GM12892 (cell line): ENCODE measurements at places on chromosomes 4 and X.
A peak's percentile ranks its signal among the peaks of the same experiment; 100 is the strongest.

DNA sequence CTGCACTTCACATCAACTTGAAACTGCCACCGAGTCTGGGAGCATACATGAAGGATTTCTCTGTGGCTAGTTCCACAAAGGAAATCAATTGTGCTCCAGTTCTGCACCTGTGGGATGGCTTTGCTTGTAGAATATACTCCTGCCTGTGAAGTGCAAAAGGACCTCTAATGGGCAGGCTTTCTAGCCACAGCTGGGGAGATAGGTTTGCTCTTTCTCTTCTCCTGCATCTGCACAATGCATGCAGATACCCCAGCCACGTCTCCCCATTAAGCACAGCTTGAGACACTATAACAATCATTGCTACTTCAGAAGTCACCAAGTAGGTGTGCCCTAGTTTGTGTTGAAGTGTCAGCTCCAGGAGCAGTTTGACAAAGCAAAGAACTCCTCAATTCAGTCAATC lies 364.6 kb downstream of the ZIC3 start:
- DNase-seq, result no peak

DNA sequence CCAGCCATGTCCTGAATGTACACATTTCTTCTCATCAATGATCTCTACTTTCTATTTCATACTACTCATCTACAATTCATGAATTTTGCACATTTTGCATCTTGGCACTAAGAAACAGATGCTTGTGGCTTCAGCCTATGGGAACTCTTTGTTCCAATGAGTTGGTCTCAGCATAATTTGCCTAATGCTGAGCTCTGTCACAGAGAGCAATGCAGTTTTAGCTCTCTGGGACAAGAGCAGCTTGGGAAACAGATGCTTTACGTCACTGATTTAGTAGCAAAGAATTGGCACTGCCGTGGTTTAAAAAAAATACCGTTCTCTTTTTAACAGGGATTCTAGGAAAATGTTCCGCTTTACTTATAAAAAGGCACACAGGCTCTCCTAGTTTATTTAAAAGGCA lies 162.4 kb downstream of the WDFY3 start:
- DNase-seq, result no peak

DNA sequence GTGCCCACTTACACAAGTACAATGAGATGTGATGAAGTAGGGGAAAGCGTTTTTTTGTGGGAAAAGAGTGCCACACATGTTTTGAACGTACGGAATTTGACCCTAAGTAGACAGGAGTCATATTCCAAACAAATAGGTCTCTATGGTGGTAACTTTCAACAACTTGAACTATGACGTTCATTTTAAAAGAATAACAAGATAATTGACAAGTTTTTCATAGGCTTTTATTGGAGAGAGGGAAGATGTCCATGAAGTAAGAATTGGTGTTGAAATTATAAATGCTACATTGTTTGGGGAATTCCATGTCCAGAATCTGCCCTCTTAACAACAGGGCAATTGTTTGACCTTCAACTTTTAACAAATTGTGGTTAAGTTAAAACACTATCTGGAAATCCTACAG lies 126.5 kb downstream of the GASK1B start:
- DNase-seq, result no peak

GRCh38 chr4:23333946-23334878 lies 555.6 kb downstream of the PPARGC1A start:
- no peak for DNase-seq

- no peak for DNase-seq
Observed at GRCh38 chr4:158033416-158034120, 139.3 kb downstream of the GASK1B start.

- no peak for DNase-seq
Observed at GRCh38 chr4:157291071-157291470, 70.5 kb downstream of the GRIA2 start.

DNA sequence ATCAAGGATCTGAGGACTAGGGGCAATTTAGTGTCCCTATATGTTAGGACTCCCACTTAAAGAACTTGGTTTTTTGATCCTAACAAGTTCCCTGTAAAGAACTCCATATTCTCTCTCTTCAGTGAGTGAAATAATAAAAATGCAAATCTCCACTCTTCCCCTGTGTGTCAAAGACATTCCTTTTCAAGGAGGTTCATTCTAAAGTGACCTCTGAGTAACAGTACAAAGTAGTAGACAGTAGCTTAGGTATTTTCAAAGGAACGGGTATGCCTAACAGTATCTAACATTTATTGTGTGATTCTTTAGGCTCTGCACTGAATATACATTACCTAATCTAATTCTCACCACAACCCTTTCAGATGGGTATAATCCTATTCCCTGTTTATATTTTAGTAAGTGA lies 58.4 kb upstream of the SCOC start:
- no peak for DNase-seq

DNA sequence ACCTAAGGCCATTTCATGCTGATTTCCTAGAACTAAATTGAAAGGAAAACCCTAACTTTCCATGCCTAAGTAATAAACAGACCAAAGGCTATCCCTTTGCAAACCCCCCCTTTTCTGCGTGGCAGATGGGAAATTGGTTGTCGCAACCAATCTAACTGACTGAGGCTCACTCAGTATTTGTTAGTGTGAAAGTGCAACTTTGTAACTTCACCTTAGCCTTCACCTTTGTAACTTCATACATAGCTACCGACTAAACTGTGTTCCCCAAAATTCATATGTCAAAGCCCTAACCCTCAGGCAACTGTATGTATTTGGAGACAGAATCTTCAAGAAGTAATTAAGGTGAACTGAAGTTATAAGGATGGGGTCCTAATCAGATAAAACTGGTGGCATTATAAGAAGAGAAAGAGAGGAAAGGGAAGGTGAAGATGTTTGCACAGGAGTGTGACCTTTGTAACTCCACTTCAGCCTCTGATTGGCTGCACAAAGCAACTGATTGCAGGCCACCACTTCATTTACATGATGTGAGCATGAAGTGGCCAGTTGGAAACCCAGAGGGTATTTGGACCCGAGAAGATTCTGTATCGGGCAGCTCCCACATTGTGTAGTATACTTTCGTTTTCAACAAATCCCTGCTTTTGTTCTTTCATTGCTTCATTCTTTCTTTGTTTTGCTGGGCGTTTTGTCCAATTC lies 4.9 kb upstream of the TMEM33 start:
- no peak for DNase-seq

DNA sequence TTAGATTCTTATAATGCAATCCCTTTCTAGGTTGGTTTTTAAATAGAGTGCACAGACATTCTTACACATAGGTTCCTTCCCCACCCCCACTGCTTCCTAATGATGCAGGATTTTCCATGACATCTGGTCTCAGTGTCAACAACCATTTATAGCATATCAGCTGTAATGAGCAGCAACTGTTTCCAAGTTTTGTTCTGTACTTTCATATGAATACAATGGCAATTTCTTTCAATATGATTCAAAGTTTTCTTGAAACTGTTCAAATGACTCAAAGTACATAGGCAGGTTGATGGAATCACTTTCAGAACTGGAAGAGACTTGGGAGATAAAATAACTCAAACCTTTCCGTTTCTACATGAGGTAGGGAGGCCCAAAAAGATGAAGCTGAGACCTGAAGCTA lies 220.7 kb downstream of the CAMK2D start:
- no peak for DNase-seq

DNA sequence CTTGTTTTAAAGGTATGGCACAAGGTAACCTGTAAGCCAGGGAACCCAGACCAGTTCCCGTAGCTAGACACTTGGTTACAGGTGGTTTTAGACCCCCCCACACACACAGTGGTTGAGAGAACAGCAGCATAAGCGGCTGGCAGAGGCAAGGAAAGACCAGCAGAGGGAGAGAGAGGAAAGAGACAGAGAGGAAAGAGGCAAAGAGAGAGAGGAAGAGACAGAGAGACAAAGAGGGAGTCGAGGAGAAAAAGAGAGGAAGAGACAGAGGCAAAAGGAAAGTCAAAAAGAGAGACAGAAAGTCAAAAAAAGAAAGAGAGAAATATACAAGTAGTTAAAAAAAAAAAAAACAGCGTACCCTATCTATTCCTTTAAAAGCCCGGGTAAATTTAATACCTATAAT lies 19.5 kb upstream of the PCSK1N start:
- DNase-seq, result no peak

DNA sequence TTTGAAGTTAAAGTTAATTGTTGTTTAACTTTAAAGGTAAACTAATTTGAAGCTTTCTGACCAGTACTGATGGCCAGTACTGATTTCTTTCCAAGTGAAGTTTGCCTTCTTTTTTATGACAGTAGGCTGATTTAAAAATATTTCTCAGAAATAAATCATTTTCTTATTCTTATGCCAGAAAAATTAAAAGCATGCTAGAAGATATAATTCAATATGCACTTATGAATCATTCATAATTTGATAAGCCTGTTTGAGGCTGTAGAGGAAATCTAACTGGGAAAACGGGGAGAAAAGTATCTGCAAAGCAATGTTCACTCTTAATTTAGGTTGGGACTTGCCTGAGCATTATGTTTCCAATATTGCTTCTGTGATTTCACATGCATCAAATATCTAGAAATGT lies 1112.0 kb upstream of the INTU start:
- DNase-seq, result no peak

- peak; percentile 67 for DNase-seq
Observed at GRCh38 chr4:70705183-70706043, 16.4 kb upstream of the RUFY3 start.

DNA sequence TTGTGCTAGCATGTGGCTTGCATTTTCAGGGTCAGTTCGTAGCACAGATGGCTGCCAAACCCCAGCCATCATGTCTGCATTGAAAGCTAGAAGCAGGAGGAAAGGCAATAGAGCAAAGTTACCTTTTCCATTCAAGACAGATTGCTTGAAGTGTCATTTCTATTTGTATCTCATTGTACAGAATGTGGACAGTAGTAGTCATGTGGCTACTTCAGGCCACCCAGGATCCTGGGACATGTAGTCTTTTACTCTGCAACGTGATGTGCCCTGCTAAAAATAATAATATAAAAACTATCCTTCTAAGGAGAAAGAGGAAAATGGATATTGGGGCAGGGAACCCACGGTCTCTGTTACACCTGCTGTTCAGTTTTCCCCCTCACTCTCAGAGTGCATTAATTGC lies 118.4 kb downstream of the RAPGEF2 start:
- no peak for DNase-seq

GRCh38 chrX:78624962-78625909 lies 33.9 kb downstream of the RTL3 start:
- DNase-seq, result no peak

GRCh38 chrX:20132666-20133065 lies 9.0 kb downstream of the EIF1AX start:
- DNase-seq, result no peak

DNA sequence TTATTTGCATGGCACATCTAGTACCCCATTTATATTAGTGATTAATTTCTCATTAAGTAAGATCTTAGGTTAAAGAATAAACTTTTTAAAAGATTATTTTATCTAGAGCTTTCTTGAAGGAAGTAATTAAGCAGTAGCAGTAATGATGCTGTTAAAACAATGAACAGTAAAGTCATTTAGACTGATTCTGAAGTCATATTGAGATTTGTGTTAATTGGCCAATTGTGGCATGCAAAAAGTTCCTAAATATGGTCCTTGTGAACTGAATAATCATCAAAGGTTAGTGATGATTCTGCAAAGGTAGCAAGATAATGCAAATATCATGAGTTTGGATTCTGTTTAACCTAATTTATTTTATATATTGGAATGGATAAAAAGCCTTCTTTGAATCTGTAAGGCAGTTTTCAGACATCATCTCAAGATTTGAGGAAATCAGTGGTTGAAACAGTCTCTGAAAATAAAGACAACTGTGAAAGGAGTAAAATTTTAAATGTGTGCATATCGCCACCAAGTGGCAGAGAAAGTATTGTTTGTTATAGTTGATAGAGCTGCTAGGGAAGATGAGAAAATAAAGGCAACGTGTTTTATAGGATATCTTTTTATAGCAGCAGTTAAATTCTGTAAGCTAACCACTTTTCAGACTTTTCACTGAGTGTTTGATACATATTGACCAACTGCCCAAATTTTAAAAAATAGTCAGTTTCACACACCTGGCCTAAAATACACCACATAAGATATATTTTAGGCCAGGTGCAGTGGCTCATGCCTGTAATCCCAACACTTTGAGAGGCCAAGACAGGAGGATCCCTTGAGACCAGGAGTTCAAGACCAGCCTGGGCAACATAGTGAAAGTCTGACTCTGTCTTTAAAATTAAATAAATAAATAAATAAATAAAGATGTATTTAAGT lies 79.6 kb downstream of the CCKAR start:
- DNase-seq, result no peak

- no peak for DNase-seq
Observed at GRCh38 chrX:68186552-68187262, 246.6 kb downstream of the OPHN1 start.

DNA sequence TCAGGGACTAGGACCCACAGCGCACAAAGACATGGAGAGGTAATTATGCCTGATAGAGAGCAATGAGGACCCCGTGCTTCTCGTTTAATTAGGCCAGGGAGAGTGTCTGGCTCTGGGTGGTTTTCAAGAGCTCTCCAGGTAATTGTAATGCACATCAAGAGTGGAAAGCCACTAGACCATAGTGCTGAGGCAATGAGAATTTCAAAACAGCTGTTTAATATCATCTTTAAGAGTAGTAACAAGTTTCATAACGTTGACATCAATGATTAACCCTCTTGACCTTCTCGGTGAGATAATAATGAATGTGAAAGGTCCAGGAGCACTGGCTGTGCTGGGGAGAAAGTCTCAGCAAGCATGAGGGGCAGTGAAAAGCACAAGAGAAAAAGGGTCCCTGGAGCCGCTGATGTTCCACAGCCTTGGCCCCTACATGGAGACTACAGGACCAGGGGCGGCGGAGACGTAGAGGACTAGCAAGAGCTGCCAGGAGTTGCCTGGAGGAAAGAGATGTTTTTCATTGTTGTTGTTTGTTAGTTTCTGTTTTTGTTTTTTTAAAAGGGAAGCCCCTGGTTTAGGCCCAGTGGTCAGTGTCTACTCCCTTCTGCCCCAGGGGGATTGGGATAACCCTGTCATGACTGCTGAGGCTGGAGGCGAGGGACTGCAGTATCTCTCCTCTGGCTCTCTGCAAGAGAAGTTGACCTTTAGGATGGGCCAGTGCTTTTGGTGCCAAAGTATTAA lies 14.8 kb upstream of the CXCR3 start:
- DNase-seq, result no peak

- DNase-seq, result no peak
Observed at GRCh38 chr4:94649381-94650133, 108.2 kb upstream of the BMPR1B start.

DNA sequence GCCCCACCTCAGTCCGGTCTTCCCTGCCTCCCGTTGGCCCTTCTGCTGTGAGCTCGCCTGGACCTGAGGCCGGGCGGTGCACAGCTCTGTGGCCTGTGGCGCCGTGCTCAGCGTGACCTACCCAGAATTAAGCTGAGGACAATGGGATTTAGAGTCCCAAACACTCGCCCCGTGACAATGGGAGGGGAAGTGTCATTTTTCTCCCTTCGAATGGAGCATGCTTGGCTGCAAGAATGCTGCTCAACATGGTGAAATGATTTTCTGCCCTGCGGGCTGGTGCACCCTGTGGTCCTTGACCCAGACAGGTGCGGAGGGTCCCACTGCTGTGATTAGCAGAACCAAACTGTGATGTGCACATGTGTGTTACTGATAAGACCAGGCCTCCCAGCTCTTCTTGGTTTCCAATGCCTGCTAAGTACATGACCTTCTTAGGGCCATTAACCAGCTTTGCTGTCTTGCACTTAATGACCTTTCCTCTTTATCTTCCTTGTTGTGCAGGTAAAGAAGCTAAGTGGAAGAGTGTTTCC lies 772 bp downstream of the EOLA1 start:
- no peak for DNase-seq
